Common myeloid progenitor, CD34-positive (primary cell): ENCODE measurements at places on chromosomes 6 and 20.

GRCh38 chr20:37567331-37567665 lies 39.6 kb upstream of the BLCAP start:
- DNase-seq, result no peak

- no peak for DNase-seq
Observed at GRCh38 chr6:144153260-144153659, 2.9 kb downstream of the STX11 start.

DNA sequence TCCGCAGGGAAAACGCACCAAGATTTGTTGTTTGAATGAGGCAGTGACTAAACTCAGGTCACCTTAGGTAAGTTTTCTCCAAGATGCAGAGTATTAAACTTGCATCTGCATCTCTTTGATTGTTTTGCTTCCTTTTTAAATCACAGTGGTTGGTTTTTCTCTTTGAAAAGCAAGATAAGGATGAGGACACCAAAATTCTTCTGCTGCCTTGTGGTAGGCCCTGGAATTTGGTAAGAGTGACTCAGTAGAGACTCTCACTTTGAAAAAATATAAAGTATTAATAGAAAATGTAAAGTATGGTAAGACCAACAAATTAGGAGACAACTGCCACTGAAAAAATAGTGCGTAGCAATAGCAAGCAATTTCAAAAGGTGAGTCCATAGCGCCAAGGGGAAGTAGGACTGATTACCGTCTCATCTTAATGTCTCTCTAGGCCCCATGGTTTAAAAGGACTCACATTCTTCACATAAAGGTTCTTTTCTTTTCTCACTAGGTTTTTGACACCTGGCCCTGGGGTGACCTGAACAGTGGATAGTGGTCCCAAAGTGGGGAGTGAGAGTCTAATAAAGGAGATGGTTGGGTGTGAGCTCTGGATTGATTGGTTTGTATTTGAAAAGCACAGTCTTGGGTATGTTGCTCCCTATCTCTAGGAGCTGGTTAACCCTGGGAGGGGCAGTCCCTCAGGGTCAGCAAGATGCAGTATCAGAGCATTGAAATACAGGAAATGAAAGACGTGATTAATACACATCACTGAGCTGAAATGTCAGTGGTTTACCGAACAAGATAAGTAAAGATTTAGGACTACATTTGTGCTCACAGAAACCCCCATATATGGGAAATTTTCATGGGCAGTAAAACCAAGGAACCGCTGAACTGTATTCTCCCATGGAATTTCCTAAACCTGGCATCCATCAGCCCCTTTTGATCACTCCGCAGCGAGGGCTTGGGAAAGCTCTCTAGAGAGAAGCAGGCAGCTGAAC lies 221.2 kb downstream of the SLC24A3 start:
- DNase-seq, result peak; percentile 12

DNA sequence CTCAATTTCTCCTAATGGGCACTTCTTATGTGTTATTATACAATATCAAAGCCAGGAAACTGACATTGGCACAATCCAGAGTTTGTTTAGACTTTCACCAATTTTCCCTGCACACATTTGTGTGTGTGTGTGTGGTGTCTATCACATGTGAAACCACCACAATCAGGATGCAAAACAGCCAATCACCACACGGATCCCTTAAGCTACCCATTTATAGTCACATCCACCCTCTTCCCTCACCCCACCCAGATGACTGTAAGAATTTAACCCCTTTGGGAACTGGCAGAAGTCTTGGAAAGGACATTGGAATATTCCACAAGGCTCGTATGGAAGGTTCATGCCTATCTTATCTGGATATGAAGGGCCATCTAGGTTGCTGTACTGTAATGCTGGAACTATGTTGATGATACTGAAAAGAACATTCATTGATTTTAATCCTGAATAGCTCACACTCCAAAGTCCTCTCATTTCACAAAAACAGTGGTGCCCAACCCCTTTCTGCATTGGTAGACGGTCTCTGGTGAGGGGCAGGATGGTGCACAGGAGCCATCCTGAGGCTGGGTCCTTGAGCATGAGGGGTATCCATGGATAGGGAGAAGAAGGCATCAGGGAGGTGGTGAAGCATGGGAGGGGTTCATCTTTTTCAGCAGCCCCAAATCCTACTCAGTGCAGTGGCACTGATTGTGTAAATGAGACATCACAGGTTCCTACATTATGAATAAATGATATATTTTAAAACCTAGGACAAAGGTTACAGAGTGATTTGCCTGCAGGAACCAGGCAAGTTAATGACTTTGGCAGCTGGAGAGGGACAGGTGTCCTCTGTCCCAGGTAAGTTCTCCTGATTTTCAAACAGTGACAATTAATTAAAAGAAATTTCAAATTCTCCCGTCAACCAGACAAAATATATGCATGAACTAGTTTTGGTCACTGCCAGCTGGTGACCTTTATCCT lies 12.1 kb upstream of the CTCFL start:
- no peak for DNase-seq

DNA sequence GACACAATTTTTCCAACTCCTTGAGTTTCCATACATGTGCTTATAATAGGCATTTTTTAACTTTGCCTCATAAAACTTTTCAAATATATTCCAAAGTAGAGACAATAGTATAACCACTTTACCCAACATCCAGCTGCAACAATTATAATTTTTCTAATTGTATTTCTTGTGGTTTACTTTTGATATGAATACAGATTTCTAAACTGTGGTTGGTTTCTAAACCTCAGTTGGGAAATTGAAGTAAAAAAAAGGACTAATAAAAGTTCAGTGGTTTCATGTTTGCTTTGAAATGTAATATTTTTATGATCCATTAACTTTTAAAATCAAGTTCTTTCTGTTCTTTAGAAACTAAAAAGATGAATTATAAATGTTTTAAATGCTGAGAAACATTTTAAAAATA lies 40.0 kb downstream of the FRK start:
- DNase-seq, result no peak
